ENCODE measurements at places on chromosomes 4 and X. TPM values are rescaled to one million over a fixed set of nuclear protein-coding genes. Genes with fewer than 3 reads are reported as not detected.

The TKTL2 gene
- not detected for total RNA-seq

The VAMP7 gene
- 32.1 TPM for total RNA-seq

The SORCS2 gene
- 3.4 TPM for total RNA-seq

The CYTL1 gene
- not detected for total RNA-seq

The GIMD1 gene
- total RNA-seq: not detected

The TRIM75 gene
- total RNA-seq: not detected

The CLNK gene
- total RNA-seq: not detected

The RPL10 gene
- total RNA-seq: 5,684 TPM

The LEF1 gene
- total RNA-seq: not detected

The SYP gene
- total RNA-seq: 2.6 TPM

The GPR173 gene
- total RNA-seq: not detected

The IL1RAPL1 gene
- total RNA-seq: not detected

The HDX gene
- 1.4 TPM for total RNA-seq

The RS1 gene
- not detected for total RNA-seq

The ANKRD50 gene
- 4.9 TPM for total RNA-seq

The PPM1K gene
- total RNA-seq: 0.83 TPM

The IRS4 gene
- not detected for total RNA-seq

The KCTD8 gene
- not detected for total RNA-seq

The GPR82 gene
- not detected for total RNA-seq

The TACR3 gene
- total RNA-seq: not detected

The RAB33A gene
- total RNA-seq: 0.19 TPM

The ASB9 gene
- total RNA-seq: 21.0 TPM

The HMGN5 gene
- total RNA-seq: 2.1 TPM

The PGAM4 gene
- total RNA-seq: not detected

The GYPE gene
- total RNA-seq: not detected

The STPG2 gene
- total RNA-seq: not detected

The NHS gene
- total RNA-seq: 2.1 TPM

The PORCN gene
- total RNA-seq: 15.0 TPM

The ZNF275 gene
- total RNA-seq: 5.3 TPM

The ITIH6 gene
- not detected for total RNA-seq

The POF1B gene
- total RNA-seq: 2.7 TPM

The CXCL1 gene
- total RNA-seq: 6.0 TPM

The SSX2B gene
- total RNA-seq: not detected

The PITX2 gene
- total RNA-seq: 1.0 TPM

The USP51 gene
- total RNA-seq: 0.54 TPM
